Activated gamma-delta T cell (primary cell): ENCODE measurements at places on chromosomes 1 and 21.

GRCh38 chr1:166470014-166470413 is 303.2 kb upstream of the FAM78B start:
- no peak for DNase-seq

GRCh38 chr1:218946147-218946546 is 227.5 kb upstream of the LYPLAL1 start:
- DNase-seq, result no peak

DNA sequence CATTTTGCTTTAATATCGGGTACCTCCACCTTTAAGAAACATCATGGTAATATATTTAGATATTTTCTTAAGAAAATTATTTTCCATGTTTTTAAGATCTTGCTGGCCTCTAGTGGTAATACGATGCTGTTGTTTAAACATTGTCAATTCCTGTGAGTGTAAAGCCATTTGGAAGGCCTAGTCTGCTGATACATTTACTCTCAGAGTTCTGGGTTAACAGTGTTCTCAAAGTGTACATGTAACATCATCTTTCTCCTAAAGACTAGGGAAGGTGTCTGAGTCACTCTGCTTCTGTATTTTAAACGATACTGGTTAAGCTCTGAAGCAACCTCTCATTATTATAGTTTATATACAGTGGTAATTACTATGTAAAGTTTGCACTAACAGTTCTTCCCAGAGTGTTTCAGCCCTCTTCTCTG is 189.1 kb downstream of the RASAL2 start:
- no peak for DNase-seq

DNA sequence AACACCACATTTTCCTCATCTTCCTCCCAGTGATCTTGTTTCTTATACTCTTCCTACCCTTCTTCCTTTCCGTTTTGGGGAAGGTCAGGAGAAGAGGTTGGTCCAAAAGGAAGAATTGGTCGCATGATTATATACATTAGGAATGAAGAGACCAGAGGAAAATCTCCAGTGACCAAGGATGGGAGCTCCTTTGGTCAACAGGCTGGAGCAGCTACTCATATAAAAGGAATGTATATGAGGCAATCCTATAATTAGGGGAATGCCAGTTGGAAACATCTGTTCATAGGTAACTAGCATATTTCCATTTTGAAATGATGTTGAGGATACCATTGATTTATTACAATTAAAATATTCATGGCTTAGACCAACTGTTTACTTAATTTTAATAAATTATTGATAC is 114.5 kb downstream of the LRRC40 start:
- no peak for DNase-seq

DNA sequence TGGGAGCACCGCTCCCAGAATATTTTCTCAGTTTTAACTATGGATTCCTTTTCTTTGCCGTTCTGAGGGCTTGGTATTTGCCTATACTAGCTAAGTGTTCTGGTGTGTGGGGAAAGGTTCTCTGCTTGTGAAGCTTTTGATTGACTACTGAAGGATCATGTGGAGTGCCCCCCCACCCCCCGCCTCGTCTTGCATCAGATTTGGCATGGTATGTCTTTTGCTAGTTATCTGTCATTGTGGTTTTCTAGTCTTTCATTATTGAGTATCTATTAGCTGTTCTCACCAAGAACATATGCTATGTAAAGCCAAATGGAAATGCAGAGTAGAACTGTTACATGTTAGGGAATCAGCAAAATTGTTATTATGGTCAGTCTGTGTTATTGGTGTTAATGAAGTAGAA is 58.3 kb downstream of the MACF1 start:
- DNase-seq, result no peak

DNA sequence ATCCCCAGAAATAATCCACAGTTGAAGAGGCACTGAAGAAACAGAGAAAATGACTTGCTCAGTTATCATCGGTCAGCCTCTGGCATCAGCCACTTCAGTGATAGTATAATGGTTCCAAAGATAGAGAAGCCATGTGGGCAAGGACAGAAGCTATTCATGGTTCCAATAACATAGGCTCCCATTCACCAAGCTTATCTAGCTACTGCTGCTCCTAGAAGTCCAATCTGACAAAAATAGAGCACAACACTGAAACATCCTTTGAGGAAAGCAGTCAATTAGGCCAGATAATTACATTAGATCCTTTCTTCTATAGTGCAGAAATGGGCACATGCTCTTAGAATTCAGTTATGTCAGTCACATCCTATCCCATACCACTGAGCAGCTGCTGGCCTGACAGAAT is 33.5 kb upstream of the CRB1 start:
- no peak for DNase-seq
